Dermis microvascular lymphatic vessel endothelial cell (primary cell): ENCODE measurements at places on chromosomes 1 and 21. TPM values are rescaled to one million over a fixed set of nuclear protein-coding genes. Genes with fewer than 3 reads are reported as not detected.

DNA sequence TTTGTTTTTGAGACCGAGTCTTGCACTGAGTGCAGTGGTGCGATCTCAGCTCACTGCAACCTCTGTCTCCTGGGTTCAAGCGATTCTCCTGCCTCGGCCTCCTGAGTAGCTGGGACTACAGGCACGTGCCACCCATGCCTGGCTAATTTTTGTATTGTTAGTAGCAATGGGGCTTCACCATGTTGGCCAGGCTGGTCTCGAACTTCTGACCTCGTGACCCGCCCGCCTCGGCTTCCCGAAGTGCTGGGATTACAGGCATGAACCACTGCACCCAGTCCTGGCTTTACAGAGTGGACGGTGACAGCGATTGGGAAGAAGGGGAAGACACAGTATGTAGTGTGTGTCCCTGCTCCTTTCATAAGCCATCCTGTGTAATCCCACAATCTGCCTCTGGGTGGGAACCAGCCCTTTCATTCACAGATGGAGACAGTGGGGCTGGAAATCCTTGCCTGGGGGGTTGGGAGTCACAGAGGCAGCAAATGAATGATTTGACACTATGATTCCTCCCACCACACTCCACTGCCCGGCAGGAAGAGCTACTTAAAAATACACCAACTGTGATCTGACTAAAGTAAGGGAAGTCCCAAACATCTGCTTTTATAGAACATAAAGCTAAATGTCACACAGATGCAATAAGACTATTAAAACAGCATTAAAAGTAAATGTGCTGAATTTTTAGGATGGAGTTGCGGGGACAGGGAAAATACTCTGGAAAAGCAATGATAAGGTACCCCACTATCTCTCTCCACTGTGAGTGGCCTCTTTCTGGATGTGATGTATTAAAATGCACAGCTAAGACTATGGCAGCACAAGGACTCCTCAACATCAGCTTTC, 4.5 kb downstream of the PARP1 start:
- DNase-seq, result peak; percentile 25

DNA sequence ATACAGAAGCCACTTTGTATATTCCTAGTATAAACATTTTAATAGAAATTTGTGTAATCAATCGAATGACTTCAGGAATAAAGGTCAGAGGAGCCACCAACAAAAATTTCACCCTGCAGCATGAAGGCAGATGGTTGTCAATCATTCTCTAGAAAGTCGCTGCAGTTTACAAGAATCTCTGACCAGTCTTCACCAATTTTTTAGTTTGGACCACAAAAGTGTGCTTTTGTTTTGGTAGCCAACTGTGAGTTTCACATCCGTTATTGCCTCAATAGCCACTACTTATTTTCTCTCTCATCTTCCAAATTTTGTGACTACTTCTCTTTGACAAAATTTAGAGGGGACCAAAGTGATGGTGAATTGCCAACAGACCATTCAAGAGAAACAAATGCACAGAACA, 1155.6 kb downstream of the AMY1C start:
- DNase-seq, result no peak

DNA sequence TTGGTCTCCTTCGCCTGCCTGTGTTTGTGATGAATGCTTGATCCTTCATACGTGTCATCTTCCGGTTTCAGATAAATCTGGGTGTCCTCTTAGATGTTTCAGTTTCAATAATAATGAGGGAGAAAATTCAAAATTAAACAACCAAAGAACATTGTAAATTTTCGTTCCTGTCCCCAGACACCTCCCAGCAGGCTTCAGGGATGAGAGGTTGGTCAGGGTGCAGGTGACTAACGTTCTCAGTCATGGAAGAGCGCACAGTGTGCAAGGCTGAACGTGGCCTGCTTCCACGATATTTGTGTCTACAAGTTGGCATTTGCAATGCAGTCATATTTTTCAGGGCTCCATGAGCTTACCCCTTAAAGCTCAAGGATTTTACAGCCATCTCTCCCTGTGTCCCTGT, 147.1 kb upstream of the ARHGEF16 start:
- no peak for DNase-seq

GRCh38 chr21:39845571-39846130, 21.6 kb upstream of the PCP4 start:
- no peak for DNase-seq

TMIGD3 gene
- not detected in 2 replicates for total RNA-seq

DMBX1 gene
- not detected in 2 replicates for total RNA-seq

C1orf116 gene
- total RNA-seq, result not detected in 2 replicates

SLFNL1 gene
- 0.13 and 0.25 TPM in 2 replicates for total RNA-seq
